ENCODE measurements at places on chromosomes 3 and 15. TPM values are rescaled to one million over a fixed set of nuclear protein-coding genes. Genes with fewer than 3 reads are reported as not detected.

Gene PLSCR2
- 1.2 TPM for polyA plus RNA-seq

Gene PLCH1
- polyA plus RNA-seq = 10.1 TPM

Gene RBPMS2
- polyA plus RNA-seq = 13.5 TPM

Gene CHDH
- polyA plus RNA-seq = 9.2 TPM

Gene ZBED2
- polyA plus RNA-seq = 0.44 TPM

Gene FBN1
- polyA plus RNA-seq = 113 TPM

Gene MBNL1
- 54.5 TPM for polyA plus RNA-seq

Gene GUCA1C
- polyA plus RNA-seq = 0.22 TPM

Gene SMCO1
- not detected for polyA plus RNA-seq

Gene CYP19A1
- not detected for polyA plus RNA-seq

Gene LRRC34
- polyA plus RNA-seq = 12.3 TPM

Gene CHRFAM7A
- polyA plus RNA-seq = 6.0 TPM

Gene CASR
- 22.8 TPM for polyA plus RNA-seq

GRCh38 chr15:74276560-74276959 is 40.4 kb downstream of the CCDC33 start:
- no peak for DNase-seq

DNA sequence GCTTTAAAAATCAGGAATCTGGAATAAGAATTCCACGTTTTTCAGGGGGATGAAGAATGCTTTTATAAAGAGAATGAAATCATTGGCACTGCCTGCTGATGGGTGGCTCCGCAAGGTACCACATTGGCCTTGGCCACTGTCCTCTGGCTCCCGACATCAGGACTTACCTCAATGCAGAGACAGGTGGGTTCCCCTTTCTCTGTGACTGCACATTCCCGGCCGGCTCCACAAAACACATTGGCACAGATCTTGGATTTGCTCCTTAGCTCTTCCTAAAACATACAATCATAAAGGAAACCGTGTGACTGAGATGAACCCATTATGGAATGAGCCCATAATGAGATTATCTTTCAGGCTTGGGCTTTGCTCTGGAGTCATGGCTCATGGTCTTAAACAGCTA is 35.0 kb downstream of the FSTL1 start:
- no peak for DNase-seq

DNA sequence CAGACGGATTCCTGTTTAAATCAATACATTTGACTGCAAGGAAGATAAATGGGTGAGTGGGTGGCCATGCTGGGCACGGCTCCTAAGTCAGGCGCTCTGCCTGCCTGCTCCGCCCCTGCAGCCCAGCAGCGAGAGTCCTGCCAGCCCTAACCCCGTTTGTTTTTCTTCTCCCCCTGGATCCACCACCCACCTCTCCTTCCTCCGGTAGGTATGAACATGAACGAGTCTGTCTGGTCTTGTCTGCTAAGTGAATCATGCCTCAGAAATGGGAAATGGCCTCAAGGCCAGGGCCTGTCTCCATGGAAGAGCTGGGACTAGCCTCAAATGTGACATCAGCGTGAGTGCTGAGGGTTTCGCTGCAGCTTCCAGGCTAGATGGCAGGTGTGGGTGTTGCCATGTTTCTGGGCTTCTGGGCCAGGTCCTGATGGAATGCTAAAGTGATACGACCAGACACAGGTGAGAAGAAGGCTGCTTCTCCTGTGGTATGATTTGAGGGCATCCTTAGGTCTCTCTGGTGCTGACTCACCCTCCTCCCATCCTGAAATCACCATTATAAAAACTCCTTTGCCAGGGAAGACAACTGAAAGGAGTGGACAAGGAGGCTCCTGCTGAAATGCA is 5.6 kb upstream of the FEM1B start:
- DNase-seq = no peak

- no peak for DNase-seq
Observed at GRCh38 chr3:82229397-82229796, 468.0 kb upstream of the GBE1 start.

DNA sequence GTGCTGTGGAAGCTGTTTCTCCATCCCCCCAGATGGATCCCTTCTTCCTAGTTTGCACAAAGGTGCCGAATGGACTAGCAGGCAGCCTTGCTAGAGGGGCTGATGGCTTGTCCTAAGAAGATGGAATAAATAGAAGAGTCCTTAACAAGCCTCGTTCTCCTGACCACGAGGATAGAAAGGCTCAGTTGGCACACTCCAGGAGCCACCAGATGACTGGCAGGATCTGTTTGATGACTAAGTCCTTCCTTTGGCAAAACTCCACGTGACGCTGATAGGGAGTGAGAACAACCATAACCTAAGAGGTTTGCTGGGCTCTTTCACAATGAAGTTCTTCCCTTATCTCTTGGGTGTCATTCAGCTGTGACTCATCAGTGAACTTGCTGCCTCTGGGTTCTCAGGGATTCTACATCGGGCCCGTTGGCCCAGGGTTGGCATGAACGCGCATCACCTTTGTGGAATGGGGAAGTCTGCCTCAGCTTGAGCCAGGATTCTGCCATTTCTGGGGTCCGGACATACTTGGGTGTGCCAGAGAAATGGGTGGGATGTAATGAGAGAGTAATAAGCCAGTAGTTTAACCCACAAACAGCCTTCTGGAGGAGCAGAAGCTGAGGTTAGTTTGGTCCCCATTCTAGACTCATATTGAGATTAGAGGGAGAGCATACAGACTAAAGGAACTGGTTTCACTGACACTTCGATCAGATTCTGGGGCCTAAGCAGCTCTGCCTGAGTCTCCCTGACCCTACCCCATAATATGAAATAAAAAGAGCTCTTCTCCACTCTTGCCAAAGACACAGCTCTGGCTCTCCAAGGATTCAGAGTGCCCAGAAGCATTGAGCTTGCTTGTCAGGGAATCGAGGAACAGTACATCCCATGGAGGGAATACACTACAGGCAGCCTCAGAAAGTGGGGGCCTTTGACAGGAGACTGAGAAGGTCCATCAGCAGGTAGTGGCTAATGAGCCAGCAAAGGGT is 2.0 kb upstream of the MELTF start:
- no peak for DNase-seq

DNA sequence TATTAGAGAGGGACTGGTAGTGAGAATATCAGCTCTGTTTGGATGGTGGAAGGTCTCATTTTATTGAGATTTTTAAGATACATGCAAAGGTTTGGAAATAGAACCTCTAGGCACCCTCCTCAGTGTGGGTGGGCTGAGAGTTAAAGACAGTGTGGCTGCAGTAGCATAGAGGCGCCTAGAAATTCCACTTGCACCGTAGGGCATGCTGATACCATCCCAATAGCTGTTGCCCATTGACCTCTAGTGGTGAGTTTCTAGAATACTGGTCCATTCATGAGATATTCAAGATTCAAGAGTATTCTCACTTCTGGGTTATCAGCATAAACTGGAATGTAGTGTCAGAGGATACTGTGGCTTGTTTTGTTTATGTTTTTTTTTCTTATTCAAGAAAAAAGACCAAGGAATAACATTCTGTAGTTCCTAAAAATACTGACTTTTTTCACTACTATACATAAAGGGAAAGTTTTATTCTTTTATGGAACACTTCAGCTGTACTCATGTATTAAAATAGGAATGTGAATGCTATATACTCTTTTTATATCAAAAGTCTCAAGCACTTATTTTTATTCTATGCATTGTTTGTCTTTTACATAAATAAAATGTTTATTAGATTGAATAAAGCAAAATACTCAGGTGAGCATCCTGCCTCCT is 87.2 kb downstream of the TGFBR2 start:
- DNase-seq = no peak

DNA sequence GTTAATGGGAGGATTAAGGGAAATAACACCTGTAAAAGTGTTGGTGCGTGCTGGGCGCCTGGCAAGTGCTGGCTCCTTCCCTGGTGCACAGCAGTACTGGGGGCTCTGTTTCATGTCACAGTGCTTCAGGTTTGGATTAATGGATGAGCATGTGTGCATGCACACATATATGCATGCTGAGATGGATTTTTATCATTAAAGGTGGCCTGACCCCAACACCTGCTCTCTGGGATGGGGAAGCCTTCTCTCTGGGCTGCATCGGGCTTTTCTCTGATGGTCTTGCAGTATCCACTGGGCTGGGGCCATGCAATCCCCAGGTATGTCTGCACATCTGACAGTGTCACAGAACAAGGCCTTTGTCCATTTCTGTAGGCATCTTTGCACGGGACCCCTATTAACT is 127.5 kb upstream of the PLXNA1 start:
- no peak for DNase-seq

- no peak for DNase-seq
Observed at GRCh38 chr3:169914321-169914720, 2.9 kb downstream of the SAMD7 start.

- DNase-seq = peak; percentile 58
Observed at GRCh38 chr3:51671734-51672475, 853 bp downstream of the TEX264 start.

GRCh38 chr3:101020351-101021015 is 27.3 kb upstream of the ABI3BP start:
- no peak for DNase-seq

DNA sequence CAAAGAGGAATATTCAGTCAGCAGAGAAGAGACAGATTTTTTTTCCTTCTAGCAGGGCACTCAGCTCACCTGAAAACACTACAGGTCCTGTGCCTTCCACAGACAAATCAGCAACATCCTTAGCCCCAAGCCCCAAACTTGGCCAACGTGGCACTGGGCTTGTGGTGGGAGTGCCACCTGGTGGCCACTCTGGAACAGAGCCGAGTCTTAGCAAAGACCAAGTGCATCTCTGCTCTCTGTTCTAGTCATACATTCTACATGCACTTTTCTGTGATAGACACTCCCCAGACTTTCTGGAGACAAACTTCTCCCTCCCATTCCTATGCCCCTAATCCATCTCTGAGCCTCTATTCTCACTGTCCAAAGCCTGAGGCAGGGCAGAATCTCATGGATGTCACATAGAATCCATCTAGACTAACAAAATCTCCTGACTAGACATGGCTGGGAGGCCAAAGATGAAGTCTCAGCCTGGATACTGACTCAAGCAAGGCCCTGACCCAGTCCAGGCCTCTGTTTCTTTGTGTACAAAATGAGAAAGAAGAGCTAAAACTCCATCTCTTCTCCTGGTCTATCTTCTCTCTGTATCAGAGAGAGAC is 5.1 kb upstream of the SEMA7A start:
- DNase-seq = peak; percentile 59

GRCh38 chr15:58498821-58499580 is 67.2 kb downstream of the LIPC start:
- no peak for DNase-seq

DNA sequence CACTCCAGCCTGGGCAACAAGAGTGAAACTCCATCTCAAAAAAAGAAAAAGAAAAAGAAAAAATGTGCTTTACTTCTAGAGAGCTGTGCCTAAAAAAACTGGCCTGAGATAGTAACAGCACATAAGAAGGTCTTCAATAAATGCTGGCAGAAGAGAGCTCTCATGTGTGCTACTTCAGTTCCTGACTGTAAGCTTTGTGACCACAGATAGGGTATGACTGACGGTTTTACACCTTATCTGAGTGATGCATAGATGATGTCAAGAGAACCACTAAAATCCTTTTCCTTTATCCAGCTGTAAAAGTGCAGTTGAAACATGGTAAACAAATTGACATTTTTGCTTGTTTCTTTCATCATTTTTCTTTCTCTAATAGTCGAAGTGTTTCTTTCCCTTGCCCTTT is 127.9 kb downstream of the C3orf70 start:
- no peak for DNase-seq

- no peak for DNase-seq
Observed at GRCh38 chr3:13688034-13688433, 139.1 kb downstream of the FBLN2 start.

DNA sequence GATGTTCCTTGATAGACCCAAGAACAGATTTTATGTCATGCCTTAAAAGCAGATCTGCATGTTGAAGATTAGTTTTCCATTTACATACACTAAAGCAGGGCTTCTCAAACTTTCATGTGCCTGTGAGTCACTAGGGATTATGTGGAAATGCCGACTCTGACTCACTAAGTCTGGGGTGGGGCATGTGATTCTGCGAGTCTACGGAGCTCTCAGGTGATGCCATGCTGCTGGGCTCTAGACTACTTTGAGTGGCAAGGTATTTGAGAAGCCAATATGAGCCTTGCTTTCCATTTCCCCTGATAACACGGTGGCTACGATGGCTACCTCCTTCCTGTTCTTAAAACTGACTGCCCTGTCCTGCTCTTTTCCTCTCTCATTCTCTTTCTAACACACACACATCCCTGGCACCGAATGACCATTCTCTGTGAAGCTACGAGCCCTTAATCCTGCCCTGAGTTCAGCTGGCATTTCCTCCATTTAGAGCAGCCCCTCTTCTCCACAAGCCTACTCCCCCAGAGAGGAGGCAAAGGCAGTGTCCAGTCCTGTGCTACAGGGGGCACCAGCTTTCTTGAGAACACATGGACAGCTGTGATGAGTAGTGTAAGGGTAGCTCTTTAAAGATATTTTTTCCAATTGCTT is 39.7 kb upstream of the PYGO1 start:
- DNase-seq = no peak

DNA sequence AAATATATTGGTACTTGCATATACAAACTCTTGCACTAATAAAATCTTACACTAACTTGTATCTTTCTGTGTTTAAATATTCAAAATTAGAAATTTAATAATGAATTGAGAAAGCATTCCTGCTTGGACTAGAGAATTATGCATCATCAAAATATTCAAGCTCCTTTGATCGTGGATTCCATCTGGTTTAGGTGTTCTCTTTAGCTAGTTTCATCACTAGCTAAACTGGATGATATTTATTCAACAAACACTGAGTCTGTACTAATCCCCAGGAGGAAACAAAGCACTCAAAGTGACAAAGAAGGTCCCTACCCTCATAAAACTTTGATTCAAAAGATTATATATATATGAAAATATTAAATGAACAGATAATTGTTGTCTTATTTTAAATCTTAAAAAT is 1360.9 kb upstream of the ALCAM start:
- no peak for DNase-seq

DNA sequence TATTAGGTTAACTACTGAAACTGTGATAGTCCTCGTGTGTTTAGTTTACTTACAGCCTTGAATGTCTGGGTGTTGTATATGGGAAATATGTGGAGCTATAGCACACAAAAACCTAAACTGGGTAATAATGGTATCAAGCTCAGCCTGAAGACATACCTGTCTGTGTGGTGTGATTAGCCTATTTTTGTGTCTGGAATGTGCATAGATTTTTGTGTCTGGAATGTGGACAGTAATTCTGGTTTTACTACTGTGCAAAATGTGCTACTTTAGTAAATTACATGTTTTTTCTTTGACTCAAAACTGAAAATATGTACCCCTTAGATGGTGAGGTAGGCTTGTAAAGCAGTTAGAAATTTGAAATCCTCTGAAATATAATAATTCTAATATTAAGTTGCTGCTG is 43.5 kb downstream of the CHD2 start:
- no peak for DNase-seq

- DNase-seq = no peak
Observed at GRCh38 chr3:187832202-187832601, 86.9 kb upstream of the BCL6 start.

DNA sequence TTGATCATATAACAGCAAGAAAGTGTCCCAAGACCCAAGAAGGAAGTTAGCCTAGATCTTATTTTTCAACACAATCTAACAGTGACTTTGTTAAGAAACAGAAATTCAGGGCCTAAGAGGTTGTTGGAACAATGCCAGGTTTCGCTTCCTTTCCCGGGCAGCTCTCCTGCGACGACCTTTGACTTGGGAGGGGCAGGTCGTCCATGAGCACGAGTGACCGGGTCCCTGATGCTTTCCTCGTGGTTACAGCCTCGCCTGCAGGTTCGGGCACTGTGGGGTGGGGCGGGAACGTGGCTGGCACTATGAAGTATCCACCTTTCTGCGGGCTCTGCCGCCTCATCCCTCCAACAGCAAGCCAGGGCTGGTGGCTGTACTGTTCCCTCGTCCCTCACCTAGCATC is 90.1 kb upstream of the RGMA start:
- DNase-seq = no peak

GRCh38 chr15:70092464-70093027 is 5.2 kb downstream of the TLE3 start:
- no peak for DNase-seq

Data from renal cortex interstitium (tissue), 15 donors.